Endothelial cell of umbilical vein (primary cell): ENCODE measurements at places on chromosomes 7 and 10.

GRCh38 chr10:99123336-99123735 is 112.3 kb downstream of the HPSE2 start:
- DNase-seq, result no peak

GRCh38 chr7:113917840-113918239 is 969 bp downstream of the PPP1R3A start:
- no peak for DNase-seq

DNA sequence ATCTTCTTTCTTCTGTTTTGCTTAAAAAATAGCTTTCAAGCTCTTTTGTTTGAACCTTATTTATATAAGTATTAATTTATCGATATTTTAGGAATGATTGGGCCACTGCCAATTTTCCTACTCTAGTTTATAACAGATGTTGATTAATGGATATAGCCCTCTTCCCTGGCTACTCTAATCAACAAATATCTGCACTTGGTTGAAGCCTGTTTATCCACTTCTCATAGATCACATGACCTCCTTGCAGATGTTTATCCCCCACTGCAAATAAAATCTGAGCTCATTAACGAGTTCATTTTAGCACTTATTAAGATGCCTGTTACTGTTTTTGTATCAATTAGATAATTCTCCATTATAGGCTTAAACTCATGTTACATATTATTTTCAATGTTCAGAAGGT is 715.3 kb downstream of the CNTNAP2 start:
- DNase-seq, result no peak

DNA sequence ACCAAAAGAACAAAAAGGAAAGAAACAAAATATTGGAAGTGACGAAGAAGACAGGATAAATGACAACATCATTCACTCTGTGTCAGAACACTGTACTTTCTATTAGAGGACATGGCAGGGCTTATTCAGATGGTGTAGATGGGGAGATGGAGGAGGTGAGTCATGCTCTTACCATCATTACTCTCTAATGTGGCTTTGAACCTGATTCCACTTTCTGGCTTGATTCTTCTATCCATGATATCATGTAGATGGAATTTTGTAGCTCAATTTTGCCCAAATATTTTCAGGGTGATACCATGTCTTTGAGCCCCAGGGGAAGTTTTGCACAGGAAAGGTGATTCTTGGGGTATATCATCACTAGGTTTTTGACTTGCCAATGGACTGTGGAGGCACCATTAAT is 91.7 kb downstream of the CFAP58 start:
- no peak for DNase-seq

DNA sequence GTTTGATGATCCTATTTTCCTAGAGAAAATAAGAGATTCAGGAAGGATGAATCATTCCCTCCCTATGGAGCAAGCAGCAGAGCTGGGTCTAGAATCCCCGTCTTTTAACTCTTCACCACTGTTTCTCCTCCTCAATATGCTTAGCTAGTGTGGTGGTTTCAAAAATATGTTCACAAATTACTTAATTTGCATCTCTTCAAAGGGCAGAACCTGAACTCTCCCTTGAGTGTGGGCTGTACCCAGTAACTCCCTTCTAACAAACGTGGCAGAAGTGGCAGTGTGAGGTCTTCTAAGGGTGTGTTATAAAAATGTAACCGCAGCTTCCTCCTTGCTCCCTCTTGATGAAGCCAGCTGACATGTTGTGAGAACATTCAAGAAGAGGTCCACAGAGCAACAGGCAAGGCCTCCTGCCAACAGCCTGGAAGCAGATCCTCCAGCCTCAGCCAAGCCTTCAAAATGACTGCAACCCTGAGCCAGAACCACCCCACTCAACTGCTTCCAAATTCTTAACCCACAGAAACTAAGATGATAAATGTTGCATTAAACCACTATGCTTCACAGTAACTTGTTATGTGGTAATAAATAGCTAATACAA is 36.6 kb downstream of the SRPK2 start:
- peak; percentile 81 for DNase-seq

DNA sequence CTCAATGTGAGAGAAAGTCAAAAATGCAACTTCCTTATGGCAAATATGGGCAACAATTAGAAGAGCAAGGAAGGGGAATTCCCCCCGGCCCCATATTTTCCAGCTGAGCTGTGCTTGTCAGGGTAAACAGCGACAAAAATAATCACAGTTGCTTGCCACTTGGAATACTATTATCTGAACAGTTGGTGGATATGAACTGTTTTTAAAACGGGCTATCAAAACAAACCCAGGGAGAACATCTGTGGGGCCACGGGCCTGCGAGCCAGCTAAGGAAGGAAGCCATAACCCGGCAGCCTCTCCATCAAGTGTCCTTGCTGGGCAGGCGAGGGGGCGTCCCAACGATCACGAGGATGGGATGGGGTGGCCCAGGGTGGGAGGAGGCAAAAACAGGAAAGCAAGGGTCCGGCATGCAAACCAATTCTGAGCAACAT is 228.4 kb downstream of the ARHGAP12 start:
- DNase-seq, result peak; percentile 98

DNA sequence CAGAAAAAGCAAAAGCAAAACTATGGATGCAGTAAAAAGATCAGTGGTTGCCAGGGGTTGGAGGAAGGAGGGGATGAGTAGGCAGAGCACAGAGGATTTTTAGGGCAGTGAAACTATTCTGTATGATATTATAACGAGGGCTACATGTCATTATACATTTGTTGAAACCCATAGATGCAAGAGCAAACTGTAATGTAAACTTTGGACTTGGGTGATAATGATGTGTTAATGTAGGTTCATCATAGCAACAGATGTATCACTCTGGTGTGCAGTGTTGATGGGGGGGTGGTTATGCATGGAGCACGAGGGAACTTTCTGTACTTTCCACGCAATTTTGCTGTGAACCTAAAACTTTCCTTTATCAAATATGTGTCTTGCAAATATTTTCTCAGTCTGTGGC is 23.2 kb downstream of the SLK start:
- DNase-seq, result no peak

GRCh38 chr10:133104963-133105640 is 17.4 kb downstream of the ADGRA1 start:
- DNase-seq, result no peak

DNA sequence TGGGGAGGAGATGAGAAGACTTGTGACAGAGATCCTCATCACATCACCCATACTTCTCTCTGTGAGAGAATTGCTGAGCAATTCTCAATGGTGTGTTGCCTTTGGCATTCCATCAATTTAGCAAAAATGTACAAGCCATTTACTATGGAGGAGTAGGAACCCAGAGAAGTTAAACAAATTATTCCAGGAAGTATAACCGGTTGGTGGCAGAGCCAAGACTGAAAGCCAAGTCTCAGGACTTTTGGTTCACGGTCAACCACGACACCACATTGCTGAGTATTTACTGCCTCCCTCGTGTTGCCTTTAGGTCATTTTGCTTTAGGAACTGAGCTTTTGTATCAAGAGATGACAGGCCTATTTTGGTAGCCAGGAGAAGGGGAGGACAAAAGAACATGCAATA is 88.0 kb upstream of the ELMO1 start:
- DNase-seq, result peak; percentile 46

DNA sequence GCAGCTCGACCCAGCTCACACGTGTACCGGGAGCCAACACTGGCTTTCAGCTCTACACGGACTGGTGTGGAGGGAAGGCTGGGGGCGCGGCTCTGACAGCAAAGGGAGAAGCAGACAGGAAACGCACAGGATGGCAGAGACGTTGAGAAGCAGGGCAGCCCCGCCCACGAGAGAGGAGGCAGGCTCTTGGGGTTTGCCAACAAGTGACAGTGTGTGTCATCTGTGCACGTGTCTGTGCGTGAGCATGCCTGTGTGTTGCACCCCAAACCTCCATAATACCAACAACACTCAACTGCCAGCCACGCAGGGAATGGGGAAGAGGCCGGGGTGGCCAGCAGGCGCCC is 64.4 kb upstream of the PDGFA start:
- DNase-seq, result no peak
